ENCODE measurements at places on chromosomes 13 and 19. TPM values are rescaled to one million over a fixed set of nuclear protein-coding genes. Genes with fewer than 3 reads are reported as not detected.

The ATP7B gene
- 7.7 TPM for total RNA-seq

The ICAM3 gene
- total RNA-seq: 9.4 TPM

The LACC1 gene
- total RNA-seq: 4.9 TPM

The CLIP3 gene
- total RNA-seq: 4.2 TPM

The CDKN2D gene
- total RNA-seq: 17.2 TPM

The CAPS gene
- 5.3 TPM for total RNA-seq

The TMC4 gene
- 1.8 TPM for total RNA-seq

The AMER2 gene
- 0.49 TPM for total RNA-seq

The ELSPBP1 gene
- not detected for total RNA-seq

The SLC10A2 gene
- not detected for total RNA-seq

All from skin of body (tissue), 3 donors.